ENCODE measurements at places on chromosomes 1 and 21. TPM values are rescaled to one million over a fixed set of nuclear protein-coding genes. Genes with fewer than 3 reads are reported as not detected.

FCGR3A gene
- total RNA-seq = 110 TPM

KCNJ9 gene
- total RNA-seq = not detected

DNA sequence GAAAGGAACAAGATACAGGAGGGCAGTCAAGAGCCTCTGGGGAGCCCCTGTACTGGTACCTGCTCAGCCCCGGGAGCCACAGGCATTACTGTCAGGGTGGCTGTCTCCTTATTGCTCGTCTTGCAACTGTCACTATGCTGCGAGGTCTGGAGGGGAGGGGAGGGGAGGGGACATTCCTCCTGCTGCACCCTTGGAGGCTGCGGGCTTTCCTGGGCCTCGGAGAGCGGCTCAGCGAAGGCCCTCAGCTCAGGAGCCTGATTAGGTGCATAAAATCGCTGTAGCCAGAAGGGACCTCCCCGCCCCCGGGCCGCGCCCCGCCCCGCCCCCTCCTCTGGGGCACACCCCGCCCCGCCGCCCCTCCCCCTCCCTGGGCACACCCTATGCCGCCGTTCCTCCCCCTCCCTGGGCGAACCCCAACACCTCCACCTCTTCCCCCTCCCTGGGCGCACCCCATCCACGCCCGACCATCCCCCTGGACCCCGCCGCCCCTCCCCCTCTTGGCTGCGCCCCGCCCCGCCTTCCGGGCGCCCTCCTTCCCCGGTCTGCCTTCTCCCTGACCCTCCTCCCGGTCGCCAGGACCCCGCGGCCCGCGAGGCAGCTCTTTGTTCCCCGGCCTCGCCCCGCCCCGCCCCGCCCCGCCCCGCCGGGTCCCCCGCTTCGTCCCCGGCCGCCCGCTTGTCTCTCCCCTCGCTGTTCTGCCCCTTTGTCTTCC lies 35.5 kb downstream of the CACHD1 start:
- no peak overlapping the region for H3K4me3 ChIP-seq
- H3K36me3 ChIP-seq = no peaks in the 10 kb centered on the region
- H3K4me1 ChIP-seq = peaks cover 34% of the 10 kb centered on the region
- no peaks in the 10 kb centered on the region for H3K27me3 ChIP-seq
- H3K27ac ChIP-seq = no peak overlapping the region

- DNase-seq = no peak
- no peaks in the 10 kb centered on the region for H3K36me3 ChIP-seq
- H3K4me1 ChIP-seq = no peaks in the 10 kb centered on the region
- no peaks in the 10 kb centered on the region for H3K27me3 ChIP-seq
- no peak overlapping the region for H3K27ac ChIP-seq
- no peak overlapping the region for H3K4me3 ChIP-seq
Observed at GRCh38 chr21:41328660-41329607, 12.3 kb downstream of the FAM3B start.

- H3K4me3 ChIP-seq = no peak overlapping the region
- no peak for DNase-seq
- H3K36me3 ChIP-seq = no peaks in the 10 kb centered on the region
- no peaks in the 10 kb centered on the region for H3K4me1 ChIP-seq
Observed at GRCh38 chr1:239803781-239804180, 287.9 kb upstream of the FMN2 start.

GRCh38 chr1:218642033-218642948 lies 297.2 kb downstream of the TGFB2 start:
- H3K4me3 ChIP-seq = peak overlapping the region; percentile 19
- peaks cover 5% of the 10 kb centered on the region for H3K4me1 ChIP-seq
- no peak overlapping the region for H3K27ac ChIP-seq
- DNase-seq = no peak
- H3K27me3 ChIP-seq = no peaks in the 10 kb centered on the region
- no peaks in the 10 kb centered on the region for H3K36me3 ChIP-seq

DNA sequence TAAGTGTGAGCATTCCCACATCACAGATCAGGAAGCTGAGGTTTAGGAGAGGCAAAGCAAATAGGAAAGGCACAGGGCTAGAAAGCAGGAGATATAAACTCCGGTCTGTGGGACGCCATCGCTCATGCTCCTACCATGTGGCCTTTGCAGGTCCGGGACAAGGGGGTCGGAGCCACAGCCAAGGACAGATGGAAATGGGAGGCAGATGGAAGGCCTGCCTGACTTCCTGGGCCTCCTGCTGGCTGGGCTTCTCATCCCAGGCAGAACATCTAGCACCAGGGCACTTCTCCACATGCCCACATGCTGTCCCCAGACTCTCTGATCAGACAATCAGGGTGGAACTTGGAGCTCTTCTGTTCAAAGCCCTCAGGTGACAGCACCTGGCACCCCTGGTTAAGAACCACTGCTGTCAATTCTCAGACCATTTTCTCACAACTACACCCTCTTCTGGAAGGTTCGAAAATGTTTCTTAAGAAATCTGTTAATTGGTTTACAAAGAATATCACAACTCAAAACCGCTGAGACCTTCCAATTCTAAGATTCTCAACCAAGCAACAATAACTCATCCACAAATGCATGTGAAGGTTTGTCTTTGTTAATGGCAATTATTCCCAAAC lies 173.3 kb upstream of the EDN2 start:
- H3K27ac ChIP-seq = no peak overlapping the region
- H3K4me3 ChIP-seq = no peak overlapping the region
- DNase-seq = no peak
- peaks cover 8% of the 10 kb centered on the region for H3K27me3 ChIP-seq
- H3K36me3 ChIP-seq = no peaks in the 10 kb centered on the region

- no peak for DNase-seq
- no peak overlapping the region for H3K27ac ChIP-seq
- no peak overlapping the region for H3K4me3 ChIP-seq
Observed at GRCh38 chr1:38198099-38198498, 151.5 kb upstream of the POU3F1 start.

All from lung (tissue), 17 donors.